Stimulated activated CD8-positive, alpha-beta memory T cell treated with anti-CD3 and anti-CD28 coated beads, Interleukin-2, amount 100 ng/mL, for 48 hours (primary cell): ENCODE measurements at places on chromosomes 11 and 22.

GRCh38 chr22:36323855-36324331 lies 63.9 kb downstream of the MYH9 start:
- DNase-seq: no peak

GRCh38 chr11:120808616-120809050 lies 215.3 kb upstream of the TBCEL start:
- no peak for DNase-seq

DNA sequence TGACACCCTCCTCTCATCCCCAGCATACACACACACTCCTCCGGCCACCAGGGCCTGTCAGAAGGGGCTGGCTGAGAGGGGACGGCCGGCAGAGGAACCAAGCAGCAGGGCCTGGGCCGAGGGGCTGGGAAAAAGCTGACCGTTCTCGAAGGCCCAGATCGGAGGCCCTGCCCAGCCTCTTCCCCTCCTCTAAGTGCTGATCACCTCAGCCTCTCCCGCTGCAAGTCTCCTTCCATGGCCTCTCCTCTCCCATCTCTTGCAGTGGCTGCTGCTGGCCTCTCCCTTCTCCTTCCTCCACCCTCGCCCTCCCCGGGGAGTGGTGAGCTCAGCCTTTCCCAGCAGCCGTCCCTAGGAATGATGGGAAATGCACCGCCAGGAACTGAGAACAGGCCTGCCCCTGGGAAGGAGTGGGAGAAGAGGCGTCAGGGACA lies 39.6 kb downstream of the ARRB1 start:
- no peak for DNase-seq

- DNase-seq: no peak
These were observed 41.1 kb downstream of the OR10A6 start for GRCh38 chr11:7889985-7890384.

DNA sequence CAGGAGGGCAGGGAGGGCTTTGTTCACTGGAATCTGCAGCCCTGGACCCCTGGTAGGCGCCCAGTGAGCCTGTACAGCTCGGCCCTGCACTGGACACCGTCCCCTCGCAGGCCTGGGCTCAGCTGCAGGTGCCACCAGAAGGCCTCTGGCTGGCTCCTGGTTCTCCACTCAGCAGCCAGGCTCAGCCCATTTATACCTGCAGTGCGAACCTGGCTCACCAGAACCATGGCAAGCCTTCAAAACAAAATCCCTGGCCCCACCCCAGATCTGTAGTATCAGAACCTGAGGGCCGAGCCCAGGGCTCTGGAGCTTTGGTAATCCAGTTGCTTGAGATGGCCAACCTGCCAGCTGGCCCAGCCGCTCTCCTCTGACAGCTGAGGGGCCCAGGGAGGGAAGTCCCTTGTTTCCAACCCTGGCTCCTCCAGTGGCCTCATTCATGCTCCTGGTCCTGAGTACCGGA lies 870 bp upstream of the FREY1 start:
- no peak for DNase-seq

DNA sequence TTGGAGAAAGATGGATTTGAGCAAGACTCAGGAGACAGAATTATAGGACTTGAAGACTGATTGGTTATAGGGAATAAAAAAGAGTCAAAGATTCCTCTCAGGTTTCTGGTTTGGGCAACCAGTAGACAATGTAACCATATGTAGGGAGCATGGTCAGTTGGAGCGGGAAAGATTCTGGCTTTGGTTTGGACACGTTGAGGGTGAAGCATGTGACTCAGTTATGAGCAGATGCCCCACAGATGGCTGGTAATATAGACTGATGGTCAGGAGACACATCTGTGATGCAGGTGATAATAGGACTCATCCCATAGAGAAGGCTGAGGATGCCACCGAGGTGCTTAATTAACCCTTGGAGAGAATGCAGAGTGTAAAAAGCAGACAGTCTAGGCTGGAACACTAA lies 132.1 kb downstream of the CD44 start:
- DNase-seq: no peak

- DNase-seq: no peak
These were observed 14.5 kb upstream of the P4HA3 start for GRCh38 chr11:74325649-74326645.

- DNase-seq: no peak
These were observed 1.3 kb downstream of the FAM180B start for GRCh38 chr11:47587723-47588326.

DNA sequence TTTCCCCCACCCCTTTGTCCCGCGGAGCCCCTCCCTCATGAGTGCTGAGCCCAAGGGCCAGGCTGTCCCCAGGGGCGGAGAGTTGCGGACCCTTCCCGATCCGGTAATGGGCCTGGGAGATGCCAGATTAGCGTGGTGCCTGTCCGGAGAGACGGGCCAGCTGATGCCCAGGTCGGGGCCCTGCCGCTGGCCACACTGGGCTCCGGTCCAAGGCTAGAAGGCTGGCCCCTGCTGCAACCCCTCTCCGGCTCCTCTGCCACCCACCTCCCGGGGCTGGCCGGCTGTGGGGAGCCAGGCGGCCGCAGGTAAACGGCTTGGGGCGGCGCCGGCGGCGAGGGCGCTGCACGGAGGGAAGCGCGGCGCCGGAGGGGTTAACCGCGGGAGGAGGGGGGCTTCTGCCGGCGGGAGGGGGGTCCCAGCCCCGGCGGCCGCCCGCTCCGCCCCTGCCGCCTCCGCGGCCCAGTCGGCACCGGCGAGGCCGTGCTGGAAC lies at the start of gene KCNK4:
Gene KCNK4, plus strand, starts transcription at position 41 of the 490 bp plus-strand sequence. CDS start 1,717 bp downstream, outside the sequence.
- DNase-seq: no peak

- no peak for DNase-seq
These were observed 9.4 kb downstream of the LHFPL7 start for GRCh38 chr22:24937114-24937513.
